ENCODE measurements at places on chromosomes 1 and 21. TPM values are rescaled to one million over a fixed set of nuclear protein-coding genes. Genes with fewer than 3 reads are reported as not detected.
A peak's percentile ranks its signal among the peaks of the same experiment; 100 is the strongest.

AMY1B gene
- total RNA-seq: not detected

SLX9 gene
- total RNA-seq: 20.4 TPM

KPRP gene
- total RNA-seq: not detected

RPS6KA1 gene
- total RNA-seq: 3.6 TPM

TTC24 gene
- total RNA-seq: not detected

ODR4 gene
- total RNA-seq: 16.7 TPM

FCGR2B gene
- total RNA-seq: not detected

- no peak overlapping the region for H3K4me3 ChIP-seq
- H3K27me3 ChIP-seq: no peaks in the 10 kb centered on the region
Measured at GRCh38 chr1:19737104-19737825, 62.5 kb downstream of the TMCO4 start.

DNA sequence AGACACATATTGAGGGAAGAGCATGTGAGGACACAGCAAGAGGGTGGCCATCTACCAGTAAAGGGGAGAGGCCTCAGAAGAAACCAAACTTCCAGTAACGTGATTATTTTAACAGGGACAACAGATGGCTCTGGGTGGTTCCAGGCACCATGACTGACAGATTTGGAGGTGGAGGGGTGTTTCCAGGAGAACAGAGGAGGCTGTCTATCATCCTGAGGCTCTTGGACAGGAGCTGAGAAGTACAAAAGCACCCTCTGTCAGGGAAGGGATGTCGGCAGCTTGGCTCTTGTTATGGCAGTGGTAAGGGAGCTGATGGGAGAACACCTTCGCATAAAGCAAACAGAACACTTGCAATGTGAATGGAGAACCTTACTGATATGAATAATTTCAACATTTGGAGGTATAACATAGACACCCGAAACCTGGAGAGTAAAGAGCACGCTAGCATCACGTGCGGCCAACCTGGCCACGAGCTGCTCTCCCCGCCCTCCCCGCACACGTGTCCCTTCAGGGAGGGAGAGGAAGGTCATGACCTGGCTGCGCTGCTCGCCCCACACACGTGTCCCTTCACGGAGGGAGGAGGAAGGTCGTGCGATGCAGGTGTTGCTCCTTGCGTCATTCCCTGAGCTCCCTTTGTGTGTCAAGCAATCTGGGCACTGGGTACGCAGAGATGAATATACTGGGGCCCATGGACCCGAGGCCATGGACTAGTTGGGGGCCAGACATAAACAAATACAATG is 37.5 kb upstream of the NLRP3 start:
- peaks cover 12% of the 10 kb centered on the region for H3K27me3 ChIP-seq
- peaks cover 8% of the 10 kb centered on the region for H3K36me3 ChIP-seq
- no peak for DNase-seq
- no peak overlapping the region for H3K27ac ChIP-seq
- peaks cover 2% of the 10 kb centered on the region for H3K4me1 ChIP-seq

DNA sequence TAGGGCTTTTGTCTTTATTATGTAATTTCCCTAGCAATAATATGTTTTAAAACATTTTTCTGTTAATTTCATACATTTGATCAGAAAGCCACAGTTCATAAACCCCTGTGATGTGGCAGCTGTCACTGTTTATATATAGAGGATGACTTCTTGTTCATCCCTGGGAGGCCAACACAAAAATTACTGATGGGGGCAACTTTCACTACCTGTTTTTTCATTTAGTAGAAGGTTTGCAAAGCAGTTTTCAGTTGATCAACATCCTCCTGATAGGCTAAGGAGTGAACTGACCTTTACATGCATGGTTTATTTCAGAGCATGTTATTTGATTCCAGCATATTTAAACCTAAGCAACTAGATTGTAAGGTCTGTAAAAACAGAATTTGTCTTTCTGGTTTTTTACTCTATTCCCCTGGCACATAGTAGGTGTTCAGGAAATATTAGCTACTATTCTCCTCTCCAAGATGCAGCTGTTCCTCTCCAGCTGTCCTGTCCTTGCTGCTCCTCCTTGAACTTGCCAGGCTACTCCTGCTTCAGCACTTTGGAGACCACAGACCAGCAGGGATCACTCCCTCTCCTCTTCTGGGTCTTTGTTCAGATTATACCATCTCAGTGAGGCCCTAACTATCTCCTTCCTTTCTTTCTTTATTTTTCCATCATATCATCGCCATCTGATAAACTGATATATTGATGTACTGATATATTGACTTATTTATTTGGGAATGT is 54.7 kb downstream of the ROR1 start:
- H3K36me3 ChIP-seq: peaks cover 4% of the 10 kb centered on the region
- H3K27ac ChIP-seq: peak overlapping the region; percentile 73
- H3K27me3 ChIP-seq: no peaks in the 10 kb centered on the region
- no peak for DNase-seq

DNA sequence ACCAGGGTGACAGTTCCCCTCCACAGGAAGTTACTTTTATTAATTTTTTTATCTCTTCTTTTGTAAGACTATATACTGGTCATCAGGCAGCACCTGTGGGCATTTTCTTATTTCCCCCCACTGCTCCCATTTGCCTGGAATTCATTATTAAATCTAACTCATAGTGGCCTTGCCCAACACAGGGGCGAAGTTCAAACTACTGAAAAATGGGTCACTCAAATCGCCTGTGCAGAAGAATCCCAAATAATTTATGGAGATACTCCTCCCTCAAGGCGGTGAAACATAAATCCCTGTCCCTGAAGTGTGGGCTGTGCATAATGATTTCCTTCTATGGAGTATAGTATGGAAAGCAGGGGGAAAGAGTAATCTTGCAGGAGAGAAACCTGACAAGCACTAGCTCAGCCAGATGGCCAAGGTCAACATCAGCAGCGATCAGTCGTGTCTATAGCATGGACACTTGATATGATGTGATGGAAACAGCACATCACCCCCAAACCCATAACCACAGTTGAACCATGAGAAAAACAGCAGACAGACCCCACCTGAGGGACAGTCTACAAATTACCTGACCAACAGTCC is 7.9 kb downstream of the CAMK2N1 start:
- no peak overlapping the region for H3K27ac ChIP-seq
- peaks cover 27% of the 10 kb centered on the region for H3K4me1 ChIP-seq
- no peaks in the 10 kb centered on the region for H3K36me3 ChIP-seq
- H3K4me3 ChIP-seq: no peak overlapping the region

GRCh38 chr1:40508375-40509341 is at the start of gene EXO5:
Gene EXO5, plus strand, starts transcription at chr1:40508767. Its CDS starts 5,778 bp downstream, at chr1:40514545.
- peaks cover 18% of the 10 kb centered on the region for H3K36me3 ChIP-seq
- H3K4me3 ChIP-seq: peak within 1 kb of the TSS; percentile 88
- H3K27me3 ChIP-seq: no peaks in the 10 kb centered on the region

- H3K4me3 ChIP-seq: no peak overlapping the region
- peaks cover 13% of the 10 kb centered on the region for H3K4me1 ChIP-seq
- H3K27me3 ChIP-seq: no peaks in the 10 kb centered on the region
- peaks cover 8% of the 10 kb centered on the region for H3K36me3 ChIP-seq
- no peak for DNase-seq
Measured at GRCh38 chr1:43582162-43582566, 51.5 kb downstream of the PTPRF start.

DNA sequence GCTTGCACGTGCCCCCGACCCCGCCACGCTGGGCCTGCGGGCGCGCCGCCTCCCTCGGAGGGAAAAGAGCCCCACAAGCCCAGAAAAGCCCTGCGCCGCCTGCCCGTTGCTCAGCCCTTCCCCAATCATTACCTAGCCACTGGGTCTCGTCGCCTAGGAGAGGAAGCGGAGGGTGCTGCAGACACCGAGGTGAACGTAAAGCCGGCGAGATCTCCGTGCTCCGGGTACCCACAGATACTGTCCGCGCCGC is at the start of gene ENO1:
Gene ENO1 (minus strand): TSS at position 239 of the 250 bp plus-strand sequence. CDS start 3,778 bp downstream, outside the sequence.
- H3K36me3 ChIP-seq: peaks cover 12% of the 10 kb centered on the region
- no peaks in the 10 kb centered on the region for H3K27me3 ChIP-seq
- H3K4me1 ChIP-seq: peaks cover 53% of the 10 kb centered on the region
- peak within 1 kb of the TSS; percentile 81 for H3K4me3 ChIP-seq
- no peak for DNase-seq
- H3K27ac ChIP-seq: peak within 1 kb of the TSS; percentile 98

DNA sequence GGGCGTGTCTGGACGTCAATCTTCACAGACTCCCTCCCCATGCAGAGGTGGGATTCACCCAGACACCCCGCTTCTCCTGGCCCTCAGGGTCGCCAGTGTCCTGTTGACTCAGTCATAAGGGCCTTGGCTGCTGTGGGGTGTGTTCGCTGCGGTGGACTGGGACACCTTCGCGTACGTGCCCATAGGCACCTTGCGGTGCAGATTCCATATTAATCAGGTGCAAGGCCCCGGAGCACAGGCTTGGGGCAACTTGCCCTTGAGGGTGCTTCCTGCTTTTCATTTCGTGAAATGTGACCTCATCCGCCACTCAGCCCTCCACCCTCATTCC is 398 bp upstream of the SLC30A10 start:
- peaks cover 32% of the 10 kb centered on the region for H3K27me3 ChIP-seq
- H3K4me3 ChIP-seq: peak overlapping the region; percentile 57
- H3K36me3 ChIP-seq: no peaks in the 10 kb centered on the region
- no peak overlapping the region for H3K27ac ChIP-seq
- peaks cover 10% of the 10 kb centered on the region for H3K4me1 ChIP-seq

GRCh38 chr1:167057241-167057688 is 32.9 kb downstream of the GPA33 start:
- no peak overlapping the region for H3K4me3 ChIP-seq
- H3K27me3 ChIP-seq: peaks cover 3% of the 10 kb centered on the region
- no peaks in the 10 kb centered on the region for H3K36me3 ChIP-seq

- H3K36me3 ChIP-seq: peaks cover 8% of the 10 kb centered on the region
- no peaks in the 10 kb centered on the region for H3K27me3 ChIP-seq
- DNase-seq: no peak
Measured at GRCh38 chr1:230807561-230808280, 60.5 kb downstream of the CAPN9 start.

- DNase-seq: no peak
- peaks cover 5% of the 10 kb centered on the region for H3K36me3 ChIP-seq
- H3K4me3 ChIP-seq: no peak overlapping the region
- peak overlapping the region; percentile 99 for H3K27ac ChIP-seq
- H3K4me1 ChIP-seq: peaks cover 88% of the 10 kb centered on the region
Measured at GRCh38 chr1:21911205-21912001, 25.7 kb downstream of the HSPG2 start.

DNA sequence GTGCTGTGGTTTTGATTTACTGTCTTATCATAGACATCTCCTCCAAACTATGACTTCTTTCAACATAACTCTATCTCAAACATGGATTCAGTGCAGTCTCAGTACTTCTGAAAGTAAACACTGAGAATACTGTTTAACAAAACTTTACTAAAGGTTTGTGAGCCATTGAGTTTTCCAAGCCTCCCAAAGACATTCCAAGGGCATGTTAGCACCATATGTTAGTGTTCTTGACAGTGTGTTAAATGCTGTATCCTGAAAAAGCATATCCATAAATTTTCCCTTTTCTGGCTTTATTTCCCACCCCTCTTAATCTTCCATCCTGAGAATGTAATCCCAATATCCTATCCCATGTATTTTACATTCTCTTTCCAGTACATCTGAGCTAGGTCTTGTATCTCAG is 446.8 kb upstream of the CXADR start:
- no peak overlapping the region for H3K4me3 ChIP-seq
- H3K27me3 ChIP-seq: peaks cover 7% of the 10 kb centered on the region
- H3K27ac ChIP-seq: no peak overlapping the region
- no peaks in the 10 kb centered on the region for H3K36me3 ChIP-seq
- no peak for DNase-seq

DNA sequence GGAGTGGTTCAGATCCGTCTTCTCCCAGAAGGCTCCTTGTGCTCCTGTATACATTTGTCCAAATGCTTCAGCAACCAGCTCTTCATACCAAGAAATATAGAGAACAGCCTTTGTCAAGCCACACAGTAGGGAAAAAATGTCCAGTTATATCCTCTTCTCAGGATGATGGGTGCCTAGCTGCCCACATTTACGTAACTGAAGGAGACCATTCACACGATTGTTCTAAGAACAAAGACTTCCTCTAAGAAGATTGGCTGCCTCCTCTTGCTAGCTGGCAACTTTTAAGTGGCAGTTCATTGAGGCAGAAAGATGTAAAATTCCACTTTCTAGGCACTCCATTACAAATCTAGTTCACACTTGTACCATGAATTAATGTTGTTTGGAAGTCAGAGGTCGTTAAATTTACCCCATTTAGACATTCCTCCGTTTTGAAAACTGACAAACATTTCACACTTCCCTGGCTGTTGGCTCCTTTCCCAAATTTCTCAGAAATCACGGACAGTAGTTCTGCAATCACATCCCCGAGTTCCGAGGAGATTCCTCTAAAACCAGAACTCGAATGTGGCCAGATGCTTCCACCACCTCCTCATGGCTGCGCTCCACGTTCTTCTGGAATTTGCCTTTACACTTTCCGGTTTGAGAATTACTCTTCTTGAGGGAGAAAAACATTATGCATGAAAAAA is 45.6 kb upstream of the CSF1 start:
- H3K27ac ChIP-seq: no peak overlapping the region
- H3K4me3 ChIP-seq: no peak overlapping the region
- H3K27me3 ChIP-seq: no peaks in the 10 kb centered on the region
- H3K4me1 ChIP-seq: peaks cover 17% of the 10 kb centered on the region

DNA sequence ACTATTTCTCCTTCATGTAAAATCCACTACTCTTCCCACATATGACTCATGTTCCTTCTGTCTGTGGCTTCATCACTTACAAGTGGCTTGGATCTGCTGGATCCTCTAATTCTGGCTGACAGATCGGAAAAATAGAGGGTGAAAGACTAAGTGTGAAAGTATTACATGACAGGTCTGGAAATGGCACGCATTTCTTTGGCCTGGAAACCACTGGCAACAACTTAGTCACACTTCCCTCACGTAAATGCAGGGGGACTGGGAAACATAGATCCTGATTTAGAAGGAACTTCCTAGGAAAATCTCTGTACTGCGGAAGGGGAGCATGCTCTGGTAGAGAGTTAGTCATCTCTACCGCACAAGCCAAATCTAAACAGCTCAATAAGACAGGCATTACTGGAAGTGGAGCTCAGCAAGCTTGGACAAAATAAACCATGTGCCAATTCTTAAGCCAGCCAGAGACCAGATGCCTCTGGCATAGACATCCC is 305.4 kb upstream of the PTBP2 start:
- no peaks in the 10 kb centered on the region for H3K27me3 ChIP-seq
- no peak overlapping the region for H3K4me3 ChIP-seq
- H3K27ac ChIP-seq: peak overlapping the region; percentile 59
- H3K4me1 ChIP-seq: peaks cover 12% of the 10 kb centered on the region
- DNase-seq: no peak
- no peaks in the 10 kb centered on the region for H3K36me3 ChIP-seq

DNA sequence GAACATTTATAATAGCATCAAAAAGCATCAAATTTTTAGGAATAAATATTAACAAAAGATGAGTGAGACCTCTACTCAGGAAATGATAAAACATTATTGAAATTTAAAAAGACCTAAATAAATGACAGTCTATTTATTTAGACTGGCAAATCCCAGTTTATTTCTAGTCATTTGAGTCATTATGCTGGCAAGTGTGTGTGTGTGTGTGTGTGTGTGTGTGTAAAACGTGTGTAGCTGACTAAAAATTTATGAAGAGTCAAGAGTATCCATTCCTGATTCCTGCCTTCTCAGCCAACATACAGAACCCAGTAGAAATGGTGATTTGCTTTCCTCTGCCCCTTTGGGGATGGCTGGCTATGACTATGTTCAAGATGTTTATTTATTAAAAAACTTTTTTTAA is 46.2 kb downstream of the OSBPL9 start:
- peak overlapping the region; percentile 73 for H3K27ac ChIP-seq
- no peak overlapping the region for H3K4me3 ChIP-seq
- peaks cover 2% of the 10 kb centered on the region for H3K36me3 ChIP-seq
- H3K4me1 ChIP-seq: peaks cover 93% of the 10 kb centered on the region

- H3K36me3 ChIP-seq: no peaks in the 10 kb centered on the region
- H3K4me3 ChIP-seq: no peak overlapping the region
- DNase-seq: no peak
- peaks cover 10% of the 10 kb centered on the region for H3K4me1 ChIP-seq
- H3K27ac ChIP-seq: no peak overlapping the region
- H3K27me3 ChIP-seq: no peaks in the 10 kb centered on the region
Measured at GRCh38 chr1:87647430-87648177, 318.9 kb downstream of the LMO4 start.
